ENCODE measurements at places on chromosomes 2 and 18. TPM values are rescaled to one million over a fixed set of nuclear protein-coding genes. Genes with fewer than 3 reads are reported as not detected.
A peak's percentile ranks its signal among the peaks of the same experiment; 100 is the strongest.

- no peak for DNase-seq
These were observed 57.2 kb downstream of the CALCRL start for GRCh38 chr2:187390891-187391290.

GRCh38 chr2:128644718-128645256 lies 326.1 kb upstream of the HS6ST1 start:
- peak; percentile 5 for DNase-seq

GRCh38 chr2:160401895-160402294 lies 91.7 kb downstream of the RBMS1 start:
- DNase-seq: no peak

DNA sequence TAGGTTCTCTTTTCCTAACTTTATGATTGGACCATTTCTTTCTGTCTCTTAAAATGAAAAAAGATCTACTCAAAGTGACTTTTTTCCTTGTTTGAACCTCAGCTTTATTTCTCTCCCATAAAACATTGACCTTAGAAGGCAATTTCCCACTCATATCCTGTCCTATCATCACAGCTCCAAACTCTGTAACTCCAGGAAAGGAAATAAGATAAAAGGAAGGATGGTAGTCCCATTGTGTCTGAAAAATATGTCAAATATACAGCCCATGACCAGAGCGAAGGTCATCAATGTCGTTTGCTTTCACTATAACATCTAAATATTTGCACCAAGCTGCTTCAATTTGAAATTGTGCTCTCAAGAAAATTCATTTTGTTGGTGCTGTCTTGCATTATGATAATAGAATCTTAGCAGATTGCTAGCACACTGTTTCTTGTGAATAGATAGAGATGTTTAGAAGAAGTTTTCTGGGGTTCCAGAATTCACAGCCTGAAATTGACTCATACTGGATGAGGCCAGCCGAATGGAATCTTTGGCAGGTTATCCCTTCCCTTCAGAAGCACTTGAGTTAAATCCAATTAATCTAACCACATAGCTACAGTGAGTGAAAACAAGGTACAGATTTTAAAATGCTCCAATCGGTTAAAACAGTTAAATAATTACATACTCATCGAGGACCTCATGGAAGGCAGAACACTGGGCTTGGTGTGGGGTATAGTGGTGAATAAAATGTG lies 95.1 kb downstream of the CRIM1 start:
- no peak for DNase-seq

- DNase-seq: no peak
These were observed 398.5 kb upstream of the NRP2 start for GRCh38 chr2:205283736-205284270.

DNA sequence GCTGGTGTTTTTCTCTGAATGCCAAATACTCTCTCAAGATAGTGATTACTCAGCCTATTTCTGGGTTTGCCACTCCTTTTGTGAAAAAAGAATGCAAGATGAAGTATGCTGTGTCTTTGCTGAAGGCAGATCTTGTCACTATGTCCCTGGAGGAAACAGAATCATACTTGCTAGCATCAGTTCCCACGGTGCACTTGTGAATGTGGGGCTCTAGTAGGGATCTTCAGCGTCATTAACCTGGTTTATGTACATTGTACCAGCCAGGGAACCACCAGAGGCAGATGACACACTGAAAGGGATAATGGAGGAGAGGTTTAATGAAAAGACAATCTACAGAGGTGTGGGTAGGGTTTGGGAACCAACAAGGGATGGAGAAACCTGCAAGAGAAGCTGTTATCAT lies 131.0 kb upstream of the CXCR4 start:
- no peak for DNase-seq

DNA sequence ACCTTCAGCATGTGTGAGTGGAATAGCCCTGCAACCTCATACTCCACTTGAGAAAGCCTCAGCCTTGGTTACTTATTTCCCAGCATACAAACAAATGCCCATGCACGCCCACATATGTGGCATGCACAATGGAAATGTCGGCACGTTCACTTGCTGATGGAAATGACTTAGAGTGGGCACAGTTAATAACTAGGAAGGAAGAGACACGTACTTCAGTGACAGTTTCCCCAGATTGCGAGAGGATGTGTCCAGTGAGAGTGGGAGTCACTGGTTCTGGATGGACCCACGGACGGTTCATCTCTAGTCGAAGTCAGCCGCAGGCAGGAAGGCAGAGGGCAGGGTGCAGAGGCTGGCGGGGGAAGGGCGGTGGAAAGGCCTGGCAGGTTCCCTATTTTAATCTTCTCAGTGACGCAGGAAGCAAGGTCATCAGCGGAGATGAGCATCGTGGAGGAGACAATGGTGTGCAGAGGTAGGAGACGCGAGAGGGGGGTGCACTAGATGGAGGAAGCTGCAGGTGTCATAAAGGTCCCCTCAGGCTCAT lies 350.7 kb upstream of the MYT1L start:
- DNase-seq: no peak

- DNase-seq: no peak
These were observed 60.3 kb upstream of the DNAJC10 start for GRCh38 chr2:182655750-182656149.

- DNase-seq: no peak
These were observed 14.9 kb downstream of the VAPA start for GRCh38 chr18:9928646-9929259.

RGPD4 gene
- not detected for total RNA-seq

APCDD1 gene
- not detected for total RNA-seq

PCARE gene
- not detected for total RNA-seq

ALPP gene
- total RNA-seq: not detected
